ENCODE measurements at places on chromosomes 16 and 17.

- no peak for DNase-seq
Observed at GRCh38 chr17:39767147-39767546, 29.4 kb downstream of the GRB7 start.

GRCh38 chr17:2215616-2216364 lies 87.8 kb downstream of the SMG6 start:
- no peak for DNase-seq

DNA sequence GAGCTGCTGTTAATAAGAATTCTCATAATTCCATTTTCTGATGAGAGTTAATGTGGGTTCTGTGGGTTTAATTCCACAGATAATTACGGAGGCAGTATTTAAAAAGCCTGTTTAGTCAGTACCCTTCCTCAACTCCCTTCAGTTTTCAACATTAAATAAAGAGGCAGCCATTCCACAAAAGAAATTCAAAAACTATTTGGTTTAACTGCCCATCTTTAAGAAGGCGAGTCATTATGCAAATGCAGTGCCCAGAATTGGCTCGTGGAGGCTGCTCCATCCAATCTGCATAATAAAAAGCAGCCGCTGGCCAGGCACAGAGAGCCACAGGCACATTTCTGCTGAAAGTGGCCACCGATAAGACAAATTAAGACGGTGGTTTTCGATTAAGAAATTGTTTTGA lies 194.4 kb upstream of the TOX3 start:
- no peak for DNase-seq

DNA sequence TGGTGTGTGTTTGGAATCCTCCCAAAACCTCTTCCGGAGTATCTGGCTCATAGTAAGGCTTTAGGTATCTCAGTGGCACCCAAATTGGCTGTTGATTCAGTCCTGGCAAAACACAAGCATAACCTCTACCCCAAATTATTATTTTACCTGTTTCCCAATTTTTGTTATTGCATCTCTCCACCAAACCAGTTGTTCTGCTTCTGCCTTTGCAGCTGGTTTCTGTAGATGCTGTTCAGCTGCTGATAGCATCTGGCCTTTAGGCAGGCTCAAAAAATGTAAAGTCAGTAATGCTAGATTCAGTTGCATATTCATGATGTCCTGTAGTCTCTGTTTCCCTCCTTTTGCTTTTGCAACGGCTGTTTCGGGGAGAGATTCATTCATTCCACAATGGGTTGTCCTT lies 33.8 kb downstream of the ATF7IP2 start:
- DNase-seq = no peak

- peak; percentile 50 for DNase-seq
Observed at GRCh38 chr17:21376081-21376758, at the start of gene KCNJ12. KCNJ12 (plus strand) TSS chr17:21376357; CDS start chr17:21415343, 38,986 bp downstream.

DNA sequence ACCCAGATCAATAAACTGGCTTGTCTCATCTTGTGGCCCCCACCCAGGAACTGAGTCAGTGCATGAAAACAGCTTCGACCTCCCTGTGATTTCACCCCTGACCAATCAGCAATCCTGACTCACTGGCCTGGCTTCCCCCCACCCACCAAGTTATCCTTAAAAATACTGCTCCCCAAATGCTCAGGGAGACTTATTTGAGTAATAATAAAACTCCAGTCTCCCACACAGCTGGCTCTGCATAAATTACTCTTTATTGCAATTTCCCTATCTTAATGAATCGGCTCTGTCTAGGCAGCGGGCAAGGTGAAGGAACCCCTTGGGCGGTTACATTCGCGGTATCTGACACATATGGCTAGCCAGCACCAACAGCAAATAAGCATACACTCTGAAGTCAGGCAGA lies 9.8 kb upstream of the RABEP1 start:
- DNase-seq = peak; percentile 10

DNA sequence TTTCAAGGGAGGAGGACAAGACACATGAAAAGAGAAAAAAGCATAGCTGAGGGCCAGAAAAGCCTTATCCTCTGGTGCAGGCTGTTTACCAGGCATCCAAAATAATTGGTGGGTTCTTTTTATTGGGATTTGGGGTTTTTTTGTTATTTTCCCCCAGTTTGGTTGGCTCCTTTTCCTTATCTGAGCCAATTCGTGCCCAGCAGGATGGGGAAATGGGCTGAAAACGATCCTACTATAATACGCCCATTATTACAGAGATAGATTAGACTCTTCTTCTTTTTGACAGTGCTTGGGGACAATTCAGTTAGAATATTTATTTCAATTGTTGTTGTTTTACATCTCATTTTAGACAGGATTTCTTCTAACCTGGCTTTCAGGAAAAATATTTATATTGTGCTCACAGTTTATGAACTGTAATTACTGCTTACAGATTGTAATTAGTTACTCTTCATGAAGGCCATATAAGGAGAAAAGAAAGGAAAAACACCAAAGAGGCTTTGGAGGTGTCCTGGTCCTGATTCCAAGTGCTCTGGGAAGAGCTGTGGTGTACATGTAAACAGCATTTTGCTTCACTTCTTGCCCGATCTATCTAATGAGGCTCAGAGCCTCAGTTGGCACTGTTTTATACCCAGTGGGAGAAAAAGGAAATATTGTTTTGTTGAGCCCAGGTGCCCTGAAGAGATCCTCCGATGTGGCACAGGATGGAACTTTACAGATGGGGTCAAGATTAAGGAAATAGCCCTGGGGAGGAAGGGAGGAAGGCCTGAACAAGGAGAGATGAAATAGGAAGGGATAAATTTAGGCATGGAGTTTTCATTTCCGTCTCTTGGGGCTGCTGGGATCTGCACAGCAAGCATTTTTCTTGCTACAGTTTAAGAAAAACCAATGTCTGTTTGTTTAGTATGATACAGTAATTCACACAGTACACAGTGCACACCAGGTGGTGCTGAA lies 611 bp upstream of the ANKRD40 start:
- peak; percentile 41 for DNase-seq

DNA sequence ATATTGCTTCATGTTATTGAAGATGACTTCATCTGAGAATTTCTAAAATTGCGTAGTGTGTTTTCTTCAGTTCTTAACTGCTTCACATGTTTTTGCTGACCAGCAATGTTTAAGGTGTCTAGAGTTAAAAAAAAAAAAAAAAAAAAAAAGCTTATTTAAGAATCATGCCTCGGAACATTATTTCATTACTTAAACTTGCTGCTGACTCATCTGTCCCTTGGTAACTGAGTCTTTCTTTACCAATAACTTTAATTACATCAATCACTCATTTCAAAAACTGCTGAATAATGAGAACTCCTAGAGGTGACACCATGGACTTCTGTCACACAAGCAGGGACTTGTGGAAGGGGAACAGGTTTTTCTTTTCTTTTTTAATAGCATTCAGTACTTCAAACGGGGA lies 16.2 kb downstream of the IRX5 start:
- DNase-seq = no peak

- DNase-seq = peak; percentile 54
Observed at GRCh38 chr16:67268136-67268579, 11.2 kb upstream of the PLEKHG4 start.

- no peak for DNase-seq
Observed at GRCh38 chr16:58502217-58502921, 2.4 kb downstream of the NDRG4 start.

DNA sequence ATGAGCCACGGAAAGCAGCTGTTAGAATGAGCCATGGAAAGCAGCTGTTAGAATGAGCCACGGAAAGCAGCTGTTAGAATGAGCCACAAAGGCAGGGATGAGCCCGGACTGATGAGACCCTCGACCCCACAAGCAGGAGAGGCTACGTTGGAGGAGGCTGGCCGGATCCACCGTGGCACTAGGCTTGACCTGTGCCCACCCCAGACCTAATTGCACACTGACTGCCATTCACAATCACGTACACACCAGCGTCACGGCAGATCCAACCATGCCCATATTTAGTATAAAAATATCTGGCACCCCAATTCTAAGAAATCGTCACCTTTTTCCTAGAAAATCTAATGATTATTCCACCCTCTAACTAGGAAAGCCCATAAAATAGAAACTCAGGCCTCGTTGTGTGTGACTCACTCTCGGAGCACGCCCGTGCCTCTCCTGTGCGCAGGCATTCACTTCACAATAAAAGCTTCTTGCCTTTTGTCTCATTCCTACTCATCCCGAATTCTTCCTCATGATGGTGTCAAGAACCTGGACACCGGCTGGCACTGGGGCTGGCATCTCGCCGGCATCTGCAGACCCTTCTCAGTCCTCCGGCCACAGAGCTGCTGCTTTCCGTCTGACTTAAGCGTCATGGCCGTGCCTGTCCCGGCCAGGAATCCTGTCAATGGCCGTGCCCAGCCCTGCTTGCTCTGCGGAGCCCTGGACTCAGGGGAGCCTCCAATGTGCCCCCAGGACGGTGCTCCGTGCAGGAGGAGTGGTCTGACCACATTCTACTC lies 5.5 kb upstream of the SECTM1 start:
- peak; percentile 89 for DNase-seq

DNA sequence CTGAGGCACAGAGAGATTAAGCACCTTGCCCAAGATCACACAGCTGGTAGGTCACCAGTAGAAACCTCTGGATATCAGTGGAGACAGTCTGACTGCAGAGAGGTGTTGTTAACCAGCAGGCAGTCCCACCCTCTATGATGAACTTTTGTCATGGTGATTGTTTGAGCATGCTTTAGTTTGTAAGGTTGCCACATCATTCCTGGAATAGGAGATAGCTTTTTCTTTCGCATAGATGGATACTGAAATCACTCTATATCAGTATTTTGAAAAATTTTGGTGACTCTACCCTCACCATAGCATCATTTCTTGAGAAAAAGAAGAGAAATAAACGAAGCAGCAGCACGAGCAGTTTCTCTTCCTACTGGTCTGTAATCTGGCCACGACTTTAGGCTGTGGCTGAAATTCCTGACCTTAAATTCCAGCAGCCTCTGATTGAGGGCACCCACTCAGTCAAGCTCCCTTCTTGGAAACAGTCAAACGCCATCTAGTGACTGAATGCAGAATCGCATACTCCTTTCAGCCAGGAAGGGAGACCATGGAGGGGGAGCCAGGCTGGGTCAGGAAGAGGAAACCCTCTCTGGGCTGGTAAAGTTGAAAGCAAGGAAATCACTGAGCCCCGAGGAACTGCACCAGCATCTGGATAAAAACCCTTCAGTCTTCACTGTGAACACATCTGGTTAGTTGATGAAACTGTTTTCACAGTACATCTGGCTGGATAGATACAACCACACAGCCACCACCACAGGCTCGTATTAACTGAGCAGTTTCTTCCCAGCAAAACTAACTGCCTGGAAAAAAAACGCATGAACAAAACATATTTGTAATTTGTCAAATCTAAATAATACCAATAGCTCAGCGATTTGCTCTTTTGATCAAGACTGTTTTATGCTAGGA lies 108.5 kb upstream of the XYLT1 start:
- DNase-seq = peak; percentile 46

DNA sequence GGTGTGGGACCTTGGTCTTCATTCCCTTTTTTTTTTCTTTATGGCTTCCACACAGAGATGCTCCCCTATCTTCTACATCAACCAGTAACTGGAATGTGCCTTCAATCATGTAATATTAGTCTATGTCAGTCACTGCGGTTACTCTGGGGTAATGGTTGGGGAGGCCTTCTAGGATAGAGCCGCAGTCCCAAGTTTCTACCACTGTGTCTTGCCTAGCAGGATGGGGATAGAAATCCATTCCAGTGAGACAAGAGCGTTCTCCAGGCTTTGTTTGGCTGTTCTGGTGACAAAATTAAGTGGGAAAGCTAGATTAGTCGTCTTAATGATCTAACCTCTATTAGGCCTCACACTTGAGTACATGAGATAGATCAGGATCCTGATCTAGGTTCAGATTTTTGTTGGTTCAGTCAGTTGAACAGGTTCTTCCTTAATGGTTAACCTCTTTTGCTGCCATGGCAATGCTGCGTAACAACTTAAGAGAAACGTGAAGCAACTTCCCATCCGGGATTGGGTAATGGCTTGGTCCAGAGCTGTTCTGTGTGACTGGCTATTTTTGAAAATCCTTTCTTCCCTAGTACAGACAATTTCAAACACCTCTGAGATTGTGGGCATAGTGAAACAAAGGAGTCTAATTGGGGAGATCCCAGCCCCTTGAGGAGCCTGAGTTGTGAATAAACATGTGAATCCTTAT lies 8.7 kb downstream of the MSL1 start:
- DNase-seq = no peak

GRCh38 chr17:67276075-67276474 lies 31.1 kb upstream of the HELZ start:
- DNase-seq = peak; percentile 65

- no peak for DNase-seq
Observed at GRCh38 chr16:50863644-50864144, 121.8 kb downstream of the CYLD start.

DNA sequence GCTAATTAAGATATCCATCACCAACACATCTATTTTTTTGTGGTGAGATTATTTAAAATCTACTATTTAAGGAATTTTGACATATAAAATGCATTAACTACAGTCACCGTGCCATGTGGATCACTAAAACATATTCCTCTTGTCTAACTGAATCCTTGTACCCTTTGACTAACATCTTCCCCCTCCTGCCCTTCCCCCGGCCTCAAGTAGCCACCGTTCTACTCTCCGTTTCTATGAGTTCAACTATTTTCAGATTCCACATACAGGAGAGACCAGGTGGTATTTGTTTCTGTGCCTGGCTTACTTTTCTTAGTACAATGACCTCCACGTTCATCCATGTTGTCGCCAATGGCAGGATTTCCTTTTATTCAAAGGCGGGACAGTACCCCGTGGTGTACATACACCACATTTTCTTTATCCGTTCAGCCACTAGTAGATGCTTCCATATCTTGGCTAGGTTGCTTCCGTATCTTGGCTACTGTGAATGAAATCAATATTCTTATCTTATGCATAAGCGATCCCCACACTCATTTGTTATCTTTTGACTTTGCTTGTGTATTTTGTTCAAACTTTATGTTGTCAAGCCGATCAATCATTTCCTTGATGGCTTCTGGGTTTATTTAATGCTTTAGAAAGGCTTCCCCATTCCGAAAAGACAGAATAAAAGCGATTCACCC lies 134.7 kb downstream of the KCNJ12 start:
- no peak for DNase-seq

- DNase-seq = no peak
Observed at GRCh38 chr16:83651871-83652270, 155.9 kb upstream of the HSBP1 start.

DNA sequence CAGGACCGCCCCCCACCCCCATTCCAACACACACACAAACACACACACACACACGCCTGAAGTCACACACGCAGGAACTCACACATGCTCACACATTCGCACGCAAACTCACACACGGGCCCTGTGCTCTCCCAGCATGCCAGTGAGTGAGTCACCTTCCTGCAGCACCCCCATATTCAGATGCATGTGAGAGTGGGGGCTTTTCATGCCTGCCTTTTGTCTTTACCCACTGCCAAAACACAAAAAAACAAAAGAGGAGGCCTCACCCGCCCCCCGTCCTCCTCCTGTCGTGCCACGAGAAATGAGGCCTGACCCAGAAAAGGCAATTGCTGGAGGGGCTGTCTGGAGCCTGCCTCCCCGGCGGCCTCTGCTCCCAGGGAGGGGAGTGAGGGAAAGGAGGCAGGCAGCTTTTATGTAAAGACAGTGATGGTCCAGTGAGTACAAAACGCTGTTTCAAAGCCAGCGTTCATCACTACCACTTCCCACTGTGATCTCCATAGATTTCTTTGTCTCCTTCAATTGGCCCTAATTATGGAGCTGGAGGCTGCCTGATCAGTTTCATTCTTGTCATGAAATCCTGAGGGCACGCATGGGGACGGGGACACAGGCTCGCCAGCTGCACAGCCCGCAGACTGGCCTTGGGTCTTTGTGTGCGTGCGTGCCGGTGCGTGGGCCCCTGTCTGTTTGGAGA lies 29.5 kb upstream of the GSE1 start:
- DNase-seq = no peak

- no peak for DNase-seq
Observed at GRCh38 chr17:55390364-55390977, 31.2 kb downstream of the MMD start.

- no peak for DNase-seq
Observed at GRCh38 chr17:19905502-19905901, 37.8 kb upstream of the ULK2 start.
